ENCODE measurements at places on chromosomes 12 and 14.
A peak's percentile ranks its signal among the peaks of the same experiment; 100 is the strongest.

DNA sequence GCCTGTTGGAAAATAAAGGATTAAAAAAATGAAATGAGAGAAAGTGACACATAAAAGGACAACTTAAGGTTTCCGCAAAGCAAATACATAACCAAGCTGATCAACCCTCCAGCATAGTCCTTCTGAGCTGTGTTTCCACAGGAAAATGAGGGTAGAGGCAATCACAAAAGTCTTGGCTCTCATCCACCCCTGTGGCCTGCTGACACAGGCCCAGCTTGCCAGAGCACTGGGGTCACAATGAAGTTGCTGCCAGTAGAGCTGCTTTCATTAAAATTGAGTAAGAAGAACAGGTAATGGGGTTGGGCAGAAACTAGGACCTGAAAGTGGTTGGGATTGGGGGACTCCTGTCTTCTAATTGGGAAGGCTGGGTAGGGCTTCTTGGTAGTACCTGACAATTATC is 65.9 kb downstream of the RERG start:
- DNase-seq: no peak

- DNase-seq: no peak
Observed at GRCh38 chr12:62694116-62694515, 227.5 kb downstream of the MON2 start.

GRCh38 chr14:74618078-74618952 is 6.3 kb upstream of the LTBP2 start:
- no peak for DNase-seq

DNA sequence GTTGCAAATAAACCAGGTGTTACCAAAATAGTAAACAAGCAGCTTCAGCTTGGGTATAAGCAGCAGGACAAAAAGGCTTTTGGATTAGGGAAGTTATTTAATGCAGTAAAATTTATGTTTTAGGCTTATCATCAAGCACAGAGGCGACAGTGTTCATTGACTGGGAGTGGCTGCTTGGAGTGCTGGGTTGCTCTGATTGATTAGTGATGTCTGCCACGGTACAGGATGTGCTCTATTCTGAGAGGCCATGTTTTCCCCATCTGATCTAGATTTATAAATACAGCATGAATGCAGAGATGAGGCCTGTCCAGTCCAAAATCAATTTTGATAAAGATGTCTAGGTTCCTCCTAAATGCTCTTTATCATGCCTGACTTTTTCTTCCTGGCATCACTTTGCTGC is 83.5 kb downstream of the MAP1LC3B2 start:
- DNase-seq: no peak

- no peak for DNase-seq
Observed at GRCh38 chr12:25477217-25477616, 75.9 kb downstream of the LMNTD1 start.

- no peak for DNase-seq
Observed at GRCh38 chr12:123879691-123880090, 92.9 kb downstream of the CCDC92 start.

- no peak for DNase-seq
Observed at GRCh38 chr12:116365114-116365513, 87.6 kb upstream of the MED13L start.

DNA sequence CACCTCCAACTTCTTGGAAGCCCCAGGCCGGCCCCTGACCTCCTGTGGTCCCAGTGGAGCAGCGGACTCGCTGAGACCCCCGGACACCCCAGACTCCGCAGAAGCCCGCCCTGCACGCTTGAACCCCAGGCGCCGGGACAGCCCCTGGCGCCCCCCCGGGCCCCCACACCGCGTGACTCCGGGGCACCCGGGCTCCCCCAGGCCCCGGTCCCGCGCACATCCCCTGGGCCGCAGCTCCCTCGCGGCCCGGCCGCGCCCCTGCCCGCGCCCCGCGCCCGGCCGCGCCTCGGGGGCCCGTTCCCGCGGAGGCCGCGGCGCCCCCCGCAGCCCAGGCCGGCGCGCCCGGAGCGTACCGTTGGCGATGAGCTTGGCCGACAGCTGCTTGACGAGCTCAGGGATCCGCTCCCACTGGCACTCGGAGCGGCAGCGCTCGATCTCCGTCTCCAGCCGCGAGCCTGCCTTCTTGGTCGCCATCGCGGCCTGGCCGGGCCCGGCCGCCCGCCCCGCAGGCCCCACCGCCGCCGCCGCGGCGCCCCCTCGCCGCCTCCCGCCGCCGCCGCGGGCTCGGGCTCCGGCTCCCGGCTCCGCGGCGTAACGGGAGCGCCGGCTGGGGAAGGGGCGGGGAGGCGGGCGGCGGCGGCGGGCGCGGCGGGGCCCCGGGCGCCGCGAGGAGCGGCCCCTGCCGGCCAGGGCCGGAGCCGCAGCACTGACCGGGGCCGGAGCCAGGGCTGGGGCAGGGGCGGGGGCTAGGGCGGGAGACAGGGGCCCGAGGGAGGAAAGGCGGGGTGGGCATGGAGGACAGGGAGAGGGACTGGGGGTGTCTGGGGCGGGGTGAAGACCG is at the start of gene TTC7B:
TSS of gene TTC7B (minus strand) at position 609 of the 841 bp plus-strand sequence. CDS start at position 474, 135 bp downstream.
- DNase-seq: no peak

DNA sequence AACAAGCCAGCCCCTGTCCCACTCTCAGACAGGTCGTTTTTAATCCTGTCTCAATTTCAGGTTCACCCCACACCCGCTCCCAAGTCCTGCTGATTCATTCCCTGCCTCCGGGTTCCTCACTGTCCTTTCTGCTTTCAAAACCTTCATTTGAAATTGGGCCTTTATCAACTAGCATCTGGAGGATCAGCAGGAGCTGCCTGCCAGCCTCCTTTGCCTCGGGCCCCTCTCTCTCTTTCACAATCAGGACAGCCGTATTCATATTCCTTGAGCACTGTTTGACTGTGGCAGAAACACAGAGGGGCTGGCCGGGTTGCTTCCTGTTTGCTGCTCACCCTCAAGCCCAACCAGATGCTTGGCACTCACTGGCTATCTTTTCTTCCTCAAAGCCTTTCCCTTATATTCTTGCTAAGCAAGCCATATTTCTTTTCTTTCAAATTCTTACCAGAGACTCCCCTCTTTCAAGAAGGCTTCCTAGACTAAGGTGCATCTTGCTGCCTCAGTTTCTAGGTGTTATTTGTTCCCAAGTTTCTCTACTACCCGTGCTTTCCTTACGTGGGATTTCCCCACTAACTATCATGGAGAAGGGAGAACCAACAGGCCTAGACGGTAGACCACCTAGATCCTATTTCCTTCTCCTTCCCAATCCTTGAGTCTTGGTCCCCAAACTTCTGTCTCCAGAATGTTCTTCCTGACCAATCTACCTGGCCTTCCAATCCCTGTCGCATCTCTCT is 3.0 kb downstream of the GALNT6 start:
- DNase-seq: peak; percentile 67
